ENCODE measurements at places on chromosomes 6 and 20. TPM values are rescaled to one million over a fixed set of nuclear protein-coding genes. Genes with fewer than 3 reads are reported as not detected.
A peak's percentile ranks its signal among the peaks of the same experiment; 100 is the strongest.

GRCh38 chr6:55943329-55943728 lies 67.9 kb upstream of the BMP5 start:
- DNase-seq, result no peak

GTPBP2 gene
- 69.9 TPM for total RNA-seq

HSPA12B gene
- total RNA-seq, result under 0.01 TPM

RBBP8NL gene
- total RNA-seq, result not detected

CRIP3 gene
- total RNA-seq, result not detected

- DNase-seq, result no peak
Measured at GRCh38 chr6:135113860-135114259, 59.2 kb upstream of the HBS1L start.

DNA sequence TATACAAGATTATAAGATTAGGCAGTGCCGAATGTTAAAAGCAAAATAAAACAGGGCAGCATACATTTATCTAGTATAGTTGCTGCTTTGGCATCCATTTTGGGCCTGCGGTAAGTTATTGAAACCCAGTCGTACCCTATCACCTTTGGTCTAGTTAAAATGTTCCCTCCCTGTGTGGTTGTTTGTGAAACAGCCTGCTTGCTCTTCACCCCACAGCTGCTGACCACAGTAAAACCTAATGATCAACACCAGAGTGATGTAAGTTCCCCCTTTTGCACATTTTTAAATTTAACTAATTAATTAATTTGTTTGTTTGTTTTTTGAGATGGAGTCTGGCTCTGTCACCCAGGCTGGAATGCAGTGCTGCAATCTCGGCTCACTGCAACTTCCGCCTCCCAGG lies 50.3 kb upstream of the TXNDC5 start:
- DNase-seq, result peak; percentile 52

ELOVL2 gene
- 1.6 TPM for total RNA-seq

DNA sequence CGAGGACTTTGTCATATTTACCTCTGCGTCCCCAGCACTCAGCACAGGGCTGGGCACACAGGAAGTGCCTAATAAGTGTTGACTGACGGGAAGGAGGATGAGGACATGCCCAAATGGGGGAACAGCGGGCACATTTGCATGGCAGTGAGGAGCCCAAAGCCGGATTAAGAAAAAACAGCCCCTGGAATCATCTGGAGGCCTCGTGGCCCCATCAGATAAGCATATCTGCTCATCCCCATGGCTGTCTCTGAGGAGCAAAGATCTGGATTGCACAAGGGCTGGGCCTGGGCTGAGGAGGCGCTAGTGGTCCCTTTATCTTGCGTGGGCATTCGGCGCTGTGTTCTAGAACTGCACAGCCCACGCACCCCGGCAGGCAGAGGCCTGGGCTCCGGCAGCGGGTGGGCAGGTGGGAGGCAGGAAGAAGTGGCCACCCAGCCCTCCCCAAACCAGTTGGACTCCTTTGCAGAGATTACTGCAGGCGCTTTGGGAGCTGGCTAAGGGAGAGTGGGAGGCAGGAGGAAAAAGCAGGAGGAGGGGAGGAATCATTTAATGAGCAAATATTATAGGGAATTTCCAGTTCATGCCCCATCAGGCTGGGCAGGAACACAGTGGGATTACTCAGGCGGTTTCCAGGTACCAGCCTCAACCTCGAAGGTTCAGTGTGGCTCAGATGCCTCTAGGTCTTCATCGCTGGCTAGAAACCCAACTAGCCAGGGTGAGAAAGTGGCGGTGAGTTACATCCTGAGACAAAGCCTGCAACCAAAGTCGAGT lies 108.1 kb downstream of the CEBPB start:
- DNase-seq, result peak; percentile 61

DNA sequence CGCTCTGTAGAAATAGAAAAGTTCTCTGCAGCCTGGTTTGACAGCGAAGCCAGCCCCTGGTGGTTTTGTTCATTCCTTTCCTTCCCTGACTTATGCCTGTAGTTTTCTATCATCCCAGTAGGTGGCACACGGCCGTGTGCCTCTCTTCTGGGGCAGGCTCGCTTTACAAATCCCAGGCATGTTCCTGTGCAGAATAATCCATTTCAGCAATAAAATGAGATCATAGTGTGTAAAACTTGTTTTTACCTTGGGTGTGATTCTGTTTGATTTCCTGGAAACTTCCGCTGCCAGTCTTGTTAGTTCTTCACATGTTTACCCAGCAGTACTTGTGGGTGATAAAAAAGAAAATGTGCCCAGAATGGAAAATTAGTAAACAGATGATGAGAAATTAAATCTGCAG lies 7.4 kb upstream of the INSM1 start:
- peak; percentile 62 for DNase-seq

- DNase-seq, result peak; percentile 80
Measured at GRCh38 chr6:113997116-113997515, 26.2 kb upstream of the HDAC2 start.

- DNase-seq, result peak; percentile 91
Measured at GRCh38 chr6:25312703-25313102, 33.5 kb downstream of the CARMIL1 start.

DNA sequence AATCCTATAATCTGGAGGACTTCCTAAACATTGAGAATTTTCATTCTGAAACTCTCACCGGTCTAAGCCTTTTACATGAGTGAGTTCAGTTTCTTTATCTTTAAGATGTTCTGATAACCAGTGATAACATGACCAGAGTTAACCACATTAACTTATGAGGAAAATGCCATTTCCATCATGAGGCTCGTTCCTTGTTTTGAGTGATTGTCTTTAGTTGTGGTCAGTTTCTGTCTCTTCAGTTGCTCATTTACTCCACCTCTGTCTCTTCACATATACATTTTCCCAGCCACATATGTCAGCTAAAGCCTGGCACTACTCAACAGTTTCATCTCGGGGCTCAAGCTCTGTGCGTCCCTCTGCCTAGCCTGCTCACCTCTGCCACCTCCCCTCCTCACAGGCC lies 70.4 kb downstream of the JAG1 start:
- DNase-seq, result peak; percentile 53

DNA sequence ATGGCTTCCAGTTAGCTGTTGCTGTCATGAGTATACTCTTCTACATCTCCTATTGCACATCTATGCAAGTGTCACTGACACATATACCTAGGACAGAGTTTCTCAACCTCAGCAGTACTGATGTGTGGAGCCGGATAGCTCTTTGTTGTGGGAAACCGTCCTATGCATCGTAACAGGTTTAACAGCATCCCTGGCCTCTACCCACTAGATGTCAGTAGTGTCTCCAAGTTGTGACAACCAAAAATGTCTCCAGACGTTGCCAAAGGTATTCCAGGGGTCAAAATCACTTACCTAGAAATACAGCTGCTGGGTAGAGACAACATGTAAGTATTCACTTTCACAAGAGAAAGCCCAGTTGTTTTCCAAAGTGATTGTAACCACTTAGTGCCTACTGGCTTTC lies 637.6 kb downstream of the RNF144B start:
- peak; percentile 11 for DNase-seq

ARFGEF3 gene
- total RNA-seq, result under 0.01 TPM

DNA sequence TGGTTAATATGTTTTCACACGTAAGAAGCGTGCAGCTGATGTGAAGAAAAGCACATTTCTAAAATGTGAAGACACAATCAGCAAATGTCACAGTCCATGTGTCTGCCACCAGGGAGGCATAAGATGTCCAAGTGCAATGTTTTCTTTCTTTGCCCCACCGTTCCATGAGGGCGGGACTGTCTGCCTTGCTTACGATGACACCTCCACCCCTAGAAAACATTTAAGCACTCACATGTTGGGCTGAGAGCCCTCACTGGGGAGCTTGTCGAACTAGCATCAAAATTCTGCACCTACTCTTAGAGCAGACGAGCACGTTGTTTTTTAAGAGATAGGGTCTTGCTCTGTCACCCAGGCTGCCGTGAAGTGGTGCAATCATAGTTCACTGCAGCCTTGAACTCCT lies 57.6 kb downstream of the PSMG4 start:
- no peak for DNase-seq

CRISP2 gene
- not detected for total RNA-seq

DNA sequence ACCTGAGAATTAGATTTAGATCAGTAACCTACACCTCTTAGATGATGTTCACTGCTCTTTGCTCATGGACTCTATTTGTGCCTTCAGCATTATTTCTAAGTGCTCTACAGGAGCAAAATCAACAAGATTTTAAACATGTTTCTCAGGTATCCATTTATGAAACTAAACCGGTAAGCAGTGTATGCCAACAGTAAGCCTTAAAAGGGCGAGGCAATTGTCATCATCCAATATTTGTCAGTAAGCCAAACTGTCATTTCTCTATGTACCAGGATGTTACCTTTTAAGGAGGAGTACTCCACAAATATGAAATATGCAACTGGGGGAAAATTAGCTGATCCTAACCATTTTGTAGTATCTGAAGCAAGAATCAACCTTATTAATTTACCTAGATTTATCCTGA lies 69.6 kb upstream of the ZNF184 start:
- no peak for DNase-seq
